AG10803 (cell line): ENCODE measurements at places on chromosomes 12 and 14.
A peak's percentile ranks its signal among the peaks of the same experiment; 100 is the strongest.

GRCh38 chr12:8697120-8697475 is 693 bp upstream of the RIMKLB start:
- peak; percentile 29 for DNase-seq

DNA sequence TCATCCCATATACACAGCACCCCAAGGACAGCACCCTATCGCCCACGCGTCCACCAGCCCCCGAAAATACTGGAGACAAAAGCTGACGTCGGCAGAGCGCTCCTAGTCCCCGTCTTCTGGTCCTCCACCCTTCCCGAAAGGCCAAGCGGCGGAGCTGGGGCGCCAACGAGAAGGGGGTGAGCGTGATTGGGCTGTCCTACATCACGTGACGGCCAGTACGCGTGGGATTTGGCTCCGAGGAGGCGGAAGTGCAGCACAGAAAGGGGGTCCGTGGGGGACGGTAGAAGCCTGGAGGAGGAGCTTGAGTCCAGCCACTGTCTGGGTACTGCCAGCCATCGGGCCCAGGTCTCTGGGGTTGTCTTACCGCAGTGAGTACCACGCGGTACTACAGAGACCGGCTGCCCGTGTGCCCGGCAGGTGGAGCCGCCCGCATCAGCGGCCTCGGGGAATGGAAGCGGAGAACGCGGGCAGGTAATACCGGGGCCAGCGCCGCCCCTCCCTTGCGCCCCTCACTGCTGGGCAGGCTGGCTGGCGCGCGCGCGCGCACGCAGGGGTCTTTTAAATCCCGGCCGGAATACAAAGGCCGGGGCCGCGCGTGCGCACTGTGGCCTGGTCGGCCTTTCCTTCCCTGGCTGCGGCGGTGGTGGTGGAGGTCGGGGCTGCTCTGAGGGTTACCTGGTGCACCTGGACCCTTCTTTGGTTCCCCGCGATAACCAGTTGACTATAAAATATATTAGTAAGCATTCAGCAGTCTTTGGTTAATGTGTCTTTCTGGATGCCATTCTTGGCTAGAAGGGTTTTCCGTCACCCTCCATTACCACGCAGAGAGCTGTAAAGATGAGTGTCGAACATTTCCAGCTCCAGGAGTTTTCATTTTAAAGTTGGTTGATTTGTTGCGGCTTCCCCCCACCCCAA is at the start of gene TDG:
TSS of gene TDG (plus strand) at position 283 of the 915 bp plus-strand sequence. CDS start at position 449, 166 bp downstream.
- DNase-seq, result peak; percentile 98

- peak; percentile 74 for DNase-seq
Measured at GRCh38 chr12:127162902-127163301, 1104.1 kb upstream of the TMEM132C start.

GRCh38 chr12:112176321-112177010 is 51.1 kb downstream of the TRAFD1 start:
- no peak for DNase-seq

GRCh38 chr14:44662250-44662891 is 155.3 kb upstream of the FSCB start:
- no peak for DNase-seq

GRCh38 chr12:80205960-80206359 is 106.6 kb downstream of the OTOGL start:
- DNase-seq, result no peak

- peak; percentile 70 for DNase-seq
Measured at GRCh38 chr14:71322655-71323250, 415.5 kb downstream of the PCNX1 start.

DNA sequence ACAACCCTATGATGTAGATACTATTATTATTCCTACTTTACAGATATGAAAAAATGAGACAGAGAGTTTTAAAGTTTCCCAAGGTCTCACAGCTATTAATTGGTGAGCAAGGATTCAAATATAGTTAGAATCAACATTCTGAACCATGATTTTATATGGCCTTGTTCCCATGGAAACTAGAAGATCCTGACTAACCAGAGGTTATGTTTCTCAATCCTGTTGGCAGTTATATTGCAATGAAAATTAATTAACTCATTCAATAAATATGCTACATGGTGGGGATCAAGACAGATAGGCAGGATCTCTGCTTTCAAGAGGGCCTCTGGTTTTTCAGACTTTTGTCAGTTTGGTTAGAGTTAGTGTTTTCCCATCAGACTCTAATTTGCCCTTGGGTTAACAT is 9.3 kb upstream of the FUT8 start:
- peak; percentile 81 for DNase-seq

DNA sequence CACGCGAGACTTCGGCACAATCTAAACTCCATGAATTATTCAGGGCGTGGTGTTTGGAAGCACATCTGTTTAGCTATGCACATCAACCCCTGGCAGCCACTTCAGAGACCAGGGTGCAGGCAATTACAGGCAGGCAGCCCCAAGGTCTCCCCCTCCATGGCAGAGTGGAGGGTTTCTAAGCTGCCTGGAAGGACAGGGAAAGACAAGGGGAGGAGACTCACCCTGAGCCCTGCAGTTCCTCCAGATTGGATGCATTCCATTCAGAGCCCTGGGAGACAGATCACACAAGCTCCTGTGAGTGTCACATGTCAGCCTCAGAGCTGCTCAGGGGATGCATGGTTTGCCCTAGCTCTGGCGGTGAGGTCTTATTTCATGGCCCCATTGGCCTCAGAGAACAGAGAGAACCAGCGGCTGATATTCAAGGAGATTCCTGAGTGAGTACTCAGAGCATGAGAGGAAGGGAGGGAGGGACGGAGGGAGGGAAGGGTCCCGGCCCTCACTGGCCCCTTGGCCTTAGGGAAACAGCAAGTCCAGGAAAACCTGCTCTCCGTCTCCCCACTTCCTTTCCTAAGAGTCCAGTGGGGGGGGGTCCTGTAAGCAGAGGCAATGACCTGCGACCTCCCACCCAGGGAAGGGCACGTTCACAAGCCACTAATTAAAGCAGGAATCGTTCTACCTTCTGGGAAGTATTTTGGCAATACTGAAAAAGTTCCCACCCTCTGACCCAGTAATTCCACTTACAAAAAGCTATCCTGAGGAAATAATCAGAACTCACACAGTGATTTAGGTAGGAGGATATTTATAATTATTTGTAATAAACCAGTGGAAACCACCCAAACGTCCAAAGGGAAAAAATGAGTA is 55.1 kb downstream of the SSH1 start:
- peak; percentile 80 for DNase-seq

DNA sequence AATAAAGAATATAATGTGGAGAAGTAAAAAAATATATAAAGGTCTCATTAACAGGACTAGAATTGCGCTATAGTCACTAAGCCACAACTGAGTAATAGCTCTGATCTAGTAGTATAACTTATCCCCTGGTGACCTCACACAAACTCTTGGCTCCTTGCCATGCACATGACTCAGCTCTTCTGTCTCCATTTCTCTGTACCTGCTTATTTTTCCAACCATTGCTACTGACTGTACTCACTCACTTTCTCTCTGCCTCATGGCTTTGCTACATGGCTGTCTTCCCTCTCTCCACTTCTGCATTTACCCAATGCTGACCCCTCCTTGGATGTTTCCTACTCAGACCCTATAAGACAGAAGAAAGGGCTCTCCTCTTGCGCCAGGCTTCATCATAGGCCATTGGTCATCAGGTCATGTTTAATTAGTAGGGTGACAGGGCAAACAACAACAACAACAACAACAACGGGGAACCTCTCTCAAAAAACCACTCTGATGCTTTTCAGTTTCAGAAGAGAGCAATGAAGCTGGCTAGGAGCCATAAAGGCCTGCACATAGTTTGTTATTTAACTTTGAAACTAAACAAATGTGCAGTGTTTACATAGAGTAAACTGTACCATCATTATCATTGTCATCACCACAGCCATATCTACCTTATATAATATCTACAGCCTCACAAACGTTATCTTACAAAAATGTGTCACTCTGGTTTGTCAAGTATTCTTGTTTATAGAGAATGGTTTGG is 25.6 kb upstream of the KRAS start:
- DNase-seq, result peak; percentile 64
